ENCODE measurements at places on chromosomes 4 and X.
A peak's percentile ranks its signal among the peaks of the same experiment; 100 is the strongest.

GRCh38 chr4:169315530-169316343 lies 45.0 kb upstream of the SH3RF1 start:
- peaks cover 26% of the 10 kb centered on the region for H3K4me1 ChIP-seq
- no peaks in the 10 kb centered on the region for H3K27me3 ChIP-seq
- H3K4me3 ChIP-seq: no peak overlapping the region
- peak overlapping the region; percentile 25 for H3K27ac ChIP-seq

DNA sequence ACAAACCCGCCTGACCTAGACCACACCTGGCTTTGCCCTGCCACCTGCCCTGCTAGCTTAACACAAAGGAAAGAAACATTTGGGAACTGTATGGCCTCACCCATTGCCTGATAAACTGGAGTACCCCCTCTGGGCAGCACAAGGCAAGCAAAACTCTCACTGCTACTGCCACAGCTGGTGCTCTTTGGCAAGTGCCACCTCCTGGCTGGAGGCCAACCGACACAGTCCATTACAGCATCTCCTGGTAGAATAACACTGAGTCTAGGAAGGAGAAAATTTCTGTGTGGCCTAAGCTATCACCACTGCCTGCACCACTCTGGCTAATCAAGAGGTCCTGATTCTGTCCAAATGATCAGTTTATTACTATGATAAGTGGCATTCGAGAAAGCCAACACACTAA lies 18.9 kb upstream of the SPANXN3 start:
- H3K4me1 ChIP-seq: no peaks in the 10 kb centered on the region
- no peaks in the 10 kb centered on the region for H3K27me3 ChIP-seq
- no peak for DNase-seq
- H3K27ac ChIP-seq: no peak overlapping the region

DNA sequence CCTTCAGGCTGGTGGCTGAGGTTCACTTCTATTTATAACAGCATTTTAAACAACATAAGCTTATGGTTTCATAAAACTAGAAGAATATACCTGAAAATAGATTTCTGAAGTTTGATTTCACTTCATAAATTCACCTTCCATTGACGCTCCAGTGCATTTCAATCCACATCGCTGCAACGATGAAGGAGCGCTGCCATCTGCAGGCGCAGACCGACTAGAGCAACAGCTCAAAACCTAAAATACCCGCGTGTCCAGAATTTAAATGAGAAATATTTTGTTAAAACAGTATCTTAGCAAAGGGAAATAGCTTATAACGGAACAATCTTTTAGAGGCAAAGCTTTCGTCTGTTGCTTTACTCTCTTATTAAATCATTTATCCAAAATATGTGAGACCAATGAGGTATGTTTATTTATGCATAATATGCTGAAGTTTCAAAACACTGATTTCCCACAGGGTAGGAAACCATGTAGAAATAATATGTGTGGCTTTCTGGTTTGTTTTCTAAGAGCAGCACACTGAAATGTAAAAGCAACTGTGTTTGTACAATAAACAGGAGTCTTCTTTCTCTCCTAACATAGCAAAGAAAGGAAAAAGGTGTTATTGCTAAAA lies 816.4 kb upstream of the FRG1 start:
- H3K36me3 ChIP-seq: no peaks in the 10 kb centered on the region
- no peaks in the 10 kb centered on the region for H3K27me3 ChIP-seq
- H3K27ac ChIP-seq: no peak overlapping the region
- H3K4me1 ChIP-seq: no peaks in the 10 kb centered on the region
- H3K4me3 ChIP-seq: no peak overlapping the region

- DNase-seq: no peak
- H3K36me3 ChIP-seq: no peaks in the 10 kb centered on the region
- no peaks in the 10 kb centered on the region for H3K27me3 ChIP-seq
- no peak overlapping the region for H3K4me3 ChIP-seq
- H3K4me1 ChIP-seq: no peaks in the 10 kb centered on the region
- H3K27ac ChIP-seq: no peak overlapping the region
Measured at GRCh38 chrX:83469551-83469950, 38.5 kb upstream of the POU3F4 start.
